ENCODE measurements at places on chromosomes 5 and 9. TPM values are rescaled to one million over a fixed set of nuclear protein-coding genes. Genes with fewer than 3 reads are reported as not detected.
A peak's percentile ranks its signal among the peaks of the same experiment; 100 is the strongest.

DNA sequence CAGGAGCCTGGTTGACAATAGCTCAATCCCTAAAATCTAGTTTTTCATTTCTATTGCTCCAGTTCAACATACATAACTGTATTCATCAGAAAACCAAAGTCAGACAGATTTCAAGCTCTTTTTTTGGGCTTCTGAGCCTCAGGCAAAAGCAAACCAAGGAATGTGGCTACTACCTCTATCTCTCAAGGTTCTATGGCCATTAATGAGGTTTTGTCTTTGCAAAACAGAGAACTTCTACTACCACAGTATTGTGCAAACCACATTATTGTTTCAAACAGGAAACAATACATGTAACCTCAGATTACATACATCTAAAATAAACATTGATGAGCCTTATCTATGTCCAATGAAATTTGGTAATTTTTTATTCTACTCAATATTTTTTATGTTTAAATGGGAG lies 35.5 kb upstream of the FTMT start:
- DNase-seq: no peak

DNA sequence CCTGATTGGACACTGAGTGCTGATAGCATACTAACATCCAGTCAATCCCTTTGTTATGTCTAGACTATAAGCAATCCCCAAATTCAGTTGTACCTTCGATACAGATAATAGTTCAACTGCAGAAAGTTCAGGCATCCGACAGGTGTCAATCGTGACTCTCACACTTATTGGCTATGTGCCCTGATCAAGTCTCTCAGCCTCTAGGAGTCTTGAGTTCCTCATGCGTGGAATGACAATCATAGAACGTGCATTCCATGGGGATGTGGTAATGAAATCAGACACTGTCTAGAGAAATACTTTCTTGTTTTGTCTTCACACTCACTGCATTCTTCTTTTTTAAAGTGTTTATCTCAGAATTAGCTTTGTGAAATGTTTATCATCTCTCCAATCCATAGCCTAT lies 4.8 kb downstream of the ANKRD34B start:
- DNase-seq: no peak

- DNase-seq: no peak
Observed at GRCh38 chr5:131509801-131510200, 125.2 kb downstream of the RAPGEF6 start.

GRCh38 chr5:6873359-6873758 lies 160.1 kb downstream of the TENT4A start:
- DNase-seq: no peak

GRCh38 chr9:110146373-110146772 lies 61.6 kb downstream of the C9orf152 start:
- DNase-seq: no peak

- DNase-seq: no peak
Observed at GRCh38 chr9:110228321-110228720, 20.4 kb upstream of the C9orf152 start.

- no peak for DNase-seq
Observed at GRCh38 chr5:200985-201384, 9.7 kb downstream of the LRRC14B start.

- peak; percentile 95 for DNase-seq
Observed at GRCh38 chr5:33272288-33272687, 168.5 kb upstream of the TARS1 start.

- DNase-seq: peak; percentile 40
Observed at GRCh38 chr5:35781181-35781790, 75.4 kb upstream of the IL7R start.

GRCh38 chr5:116272281-116272941 lies 187.6 kb downstream of the COMMD10 start:
- DNase-seq: no peak

- DNase-seq: no peak
Observed at GRCh38 chr5:65928322-65928752, 2.0 kb downstream of the ERBIN start.

- DNase-seq: no peak
Observed at GRCh38 chr9:12798066-12798770, 23.4 kb downstream of the LURAP1L start.

GRCh38 chr5:111583758-111584203 lies 71.4 kb upstream of the STARD4 start:
- no peak for DNase-seq

DNA sequence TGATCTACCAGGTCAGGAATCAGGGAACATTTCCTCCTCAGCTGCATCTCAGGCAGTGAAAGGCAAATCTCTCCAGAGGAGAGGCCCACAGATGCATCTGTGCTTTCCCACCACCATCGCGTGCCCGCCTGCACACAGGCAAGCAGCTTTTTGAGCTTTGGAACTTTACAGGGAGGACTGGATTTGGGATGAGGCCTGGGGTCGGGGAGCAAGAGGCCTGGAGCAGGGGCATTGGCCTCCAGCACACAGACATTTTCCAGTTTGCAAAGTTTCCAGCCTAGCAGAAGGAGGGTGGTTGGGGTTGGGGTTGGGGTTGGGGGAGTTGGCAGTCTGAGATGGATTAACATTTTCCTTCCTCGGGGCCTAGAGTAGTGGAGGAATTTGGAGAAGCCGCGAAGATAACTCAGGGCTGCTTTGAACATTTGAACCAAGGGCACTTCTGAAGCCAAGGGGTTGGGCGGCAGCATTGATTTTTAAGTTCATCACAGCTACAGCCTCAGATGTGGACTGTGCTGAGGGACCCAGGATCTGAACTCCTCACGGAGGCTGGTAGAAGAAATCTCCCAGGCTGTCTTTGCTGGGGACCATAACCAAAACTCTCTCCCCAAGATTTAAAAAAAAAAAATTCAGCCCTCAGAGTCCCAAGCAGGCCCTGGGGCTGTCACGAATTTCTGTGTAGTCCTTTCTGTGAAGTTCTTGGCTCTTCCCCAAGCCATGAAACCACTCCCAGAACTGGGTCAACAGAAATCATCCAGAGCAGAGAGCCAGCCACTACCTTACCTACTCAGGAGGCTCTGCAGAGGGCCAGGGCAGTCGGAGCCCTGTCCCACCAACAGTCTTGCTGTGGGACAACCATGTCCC lies 25.6 kb downstream of the C5orf15 start:
- no peak for DNase-seq

Gene GFPT2
- total RNA-seq: 0.13 TPM

Gene NEURL1B
- 3.5 TPM for total RNA-seq

Gene IL4
- total RNA-seq: not detected

Gene RMND5B
- 33.6 TPM for total RNA-seq

Gene RICTOR
- 25.3 TPM for total RNA-seq

Gene LCN2
- not detected for total RNA-seq

Gene DMXL1
- 17.7 TPM for total RNA-seq

Gene OMD
- not detected for total RNA-seq

Gene PCDHGA7
- 0.64 TPM for total RNA-seq

Measured in dermis microvascular lymphatic vessel endothelial cell (primary cell).